ENCODE measurements at places on chromosomes 3 and 15. TPM values are rescaled to one million over a fixed set of nuclear protein-coding genes. Genes with fewer than 3 reads are reported as not detected.

- DNase-seq, result peak; percentile 96
Measured at GRCh38 chr3:11568503-11569155, 75.1 kb downstream of the VGLL4 start.

The APPL1 gene
- 49.0 TPM for total RNA-seq

- no peak for DNase-seq
Measured at GRCh38 chr3:122021811-122022401, at the start of gene ILDR1. Gene ILDR1, minus strand, starts transcription at chr3:122022247. Its CDS starts 170 bp downstream, at chr3:122022077.

DNA sequence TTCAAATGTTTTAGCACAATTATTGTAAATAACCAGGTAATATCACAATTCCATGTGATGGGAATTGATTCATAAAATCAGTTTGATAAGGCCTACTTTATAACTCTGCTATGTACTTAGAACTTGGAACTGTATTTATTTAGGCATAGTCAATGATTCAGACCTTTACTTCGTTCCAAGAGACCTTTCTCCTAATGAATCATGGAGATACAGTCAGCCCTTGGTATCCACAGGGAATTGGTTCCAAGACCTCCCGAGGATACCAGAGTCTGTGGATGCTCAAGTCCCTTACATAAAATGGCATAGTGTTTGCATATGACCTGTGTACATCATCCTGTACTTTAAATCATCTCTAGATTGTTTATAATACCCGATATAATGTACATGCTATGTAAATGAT, 60.8 kb upstream of the UMPS start:
- no peak for DNase-seq

All from lower leg skin (tissue), 4 donors.